ENCODE measurements at places on chromosomes 3 and 15.

- no peak for DNase-seq
Observed at GRCh38 chr3:13939206-13939605, 59.3 kb upstream of the WNT7A start.

- DNase-seq, result no peak
Observed at GRCh38 chr3:15289661-15290060, 42.7 kb downstream of the SH3BP5 start.

GRCh38 chr15:26941489-26941888 lies 29.5 kb upstream of the GABRG3 start:
- DNase-seq, result no peak

DNA sequence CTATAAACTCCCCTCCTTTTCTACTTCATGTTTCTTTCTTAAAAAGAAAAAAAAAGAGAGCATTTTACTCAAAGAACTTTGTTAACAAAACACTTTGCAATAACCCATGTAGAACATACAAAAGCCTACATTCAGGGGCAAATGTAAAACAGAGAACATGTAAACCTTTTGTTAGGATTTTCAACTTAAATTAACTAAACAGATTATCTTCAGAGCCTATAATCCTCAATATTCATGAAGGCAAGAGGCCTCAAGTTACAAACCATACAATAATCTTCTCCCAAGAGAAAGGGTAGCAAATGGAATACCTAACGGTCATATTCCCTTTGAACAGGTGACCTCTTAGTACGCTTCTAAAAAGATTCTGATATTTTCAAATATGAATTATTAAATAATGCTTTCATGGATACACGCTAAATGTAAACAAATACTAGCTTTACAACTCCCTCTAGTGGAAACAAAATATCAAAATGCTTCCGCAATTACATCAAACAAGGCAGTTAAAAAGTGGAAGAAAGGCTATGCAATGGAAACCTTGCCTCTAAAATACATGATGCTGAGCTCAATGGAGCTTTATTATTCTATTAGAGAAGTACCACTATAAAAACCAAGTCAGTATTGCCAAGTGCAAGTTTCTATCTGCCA lies 9.9 kb downstream of the CEP152 start:
- peak; percentile 43 for DNase-seq

GRCh38 chr3:69378112-69378802 lies 7.6 kb downstream of the FRMD4B start:
- DNase-seq, result no peak

- DNase-seq, result no peak
Observed at GRCh38 chr15:88838667-88839066, 35.4 kb downstream of the ACAN start.

GRCh38 chr3:48697952-48698351 lies 12.2 kb upstream of the NCKIPSD start:
- DNase-seq, result no peak

DNA sequence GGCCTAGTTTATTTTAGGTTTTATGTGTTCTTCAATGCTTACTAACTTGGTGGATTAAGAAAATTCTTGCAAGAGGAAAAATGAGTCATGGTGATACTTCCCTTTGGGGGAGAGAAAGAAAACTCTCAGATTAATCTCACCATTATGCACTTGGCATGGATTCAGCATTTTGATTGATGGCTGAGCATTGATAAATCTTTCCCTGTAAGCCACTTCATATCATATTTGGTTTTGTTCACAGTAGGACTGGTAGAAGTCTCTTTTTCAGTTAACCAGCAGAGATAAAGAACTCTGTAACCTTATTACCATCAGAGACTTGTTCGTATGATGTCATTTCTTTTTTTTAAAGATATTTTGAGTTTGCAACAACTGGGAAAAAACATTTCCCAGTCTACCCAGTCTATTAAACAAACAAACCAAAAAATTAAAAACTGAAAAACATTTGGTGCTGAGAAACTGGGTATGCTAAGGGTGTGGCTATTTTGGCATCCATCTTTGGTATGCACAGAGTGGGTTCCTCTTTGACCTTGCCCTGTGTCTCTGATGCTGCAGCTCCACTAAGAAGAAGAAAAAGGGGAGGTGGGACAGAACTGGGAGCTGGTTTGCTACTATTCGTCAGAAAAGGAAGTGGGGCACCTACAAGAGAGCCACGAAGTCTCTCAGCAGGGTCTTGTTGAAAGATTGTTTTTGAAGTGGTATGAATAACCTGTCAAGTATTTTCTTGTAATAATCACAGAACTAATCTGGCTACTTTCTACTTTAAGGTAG lies 17.2 kb downstream of the TMOD3 start:
- DNase-seq, result peak; percentile 89

- DNase-seq, result peak; percentile 13
Observed at GRCh38 chr15:69757186-69757585, 304.6 kb downstream of the RPLP1 start.

DNA sequence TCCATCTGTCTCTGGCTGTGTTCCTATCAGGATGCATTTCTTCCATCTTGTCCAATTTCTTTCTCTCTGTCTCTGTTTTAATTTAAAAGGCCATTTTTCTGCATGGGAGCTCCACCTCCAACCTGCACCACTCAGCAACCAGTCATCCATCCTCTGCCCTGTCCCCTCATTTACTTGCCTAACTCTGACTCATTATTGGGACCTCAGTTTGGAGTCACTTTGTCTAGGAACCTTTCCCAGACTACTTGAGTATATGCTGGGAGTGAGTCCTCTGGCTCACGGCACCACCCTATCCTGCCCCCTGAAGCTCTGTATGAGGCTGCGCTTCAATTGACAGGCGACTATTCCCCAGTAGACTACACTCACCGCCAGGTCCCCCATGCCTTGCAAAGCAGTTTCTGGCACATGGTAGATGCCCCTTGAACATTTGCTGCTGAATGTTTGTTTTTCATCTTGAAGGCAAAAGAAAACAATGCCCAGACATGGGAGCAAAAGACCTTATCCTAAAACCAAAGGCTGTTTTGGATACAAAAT lies 513.3 kb upstream of the CFAP20DC start:
- DNase-seq, result peak; percentile 57

GRCh38 chr15:80154336-80154735 lies 1.5 kb downstream of the FAH start:
- no peak for DNase-seq

GRCh38 chr15:58063614-58064013 lies 1.9 kb downstream of the ALDH1A2 start:
- no peak for DNase-seq

- no peak for DNase-seq
Observed at GRCh38 chr15:69400850-69401249, 13.3 kb upstream of the KIF23 start.

DNA sequence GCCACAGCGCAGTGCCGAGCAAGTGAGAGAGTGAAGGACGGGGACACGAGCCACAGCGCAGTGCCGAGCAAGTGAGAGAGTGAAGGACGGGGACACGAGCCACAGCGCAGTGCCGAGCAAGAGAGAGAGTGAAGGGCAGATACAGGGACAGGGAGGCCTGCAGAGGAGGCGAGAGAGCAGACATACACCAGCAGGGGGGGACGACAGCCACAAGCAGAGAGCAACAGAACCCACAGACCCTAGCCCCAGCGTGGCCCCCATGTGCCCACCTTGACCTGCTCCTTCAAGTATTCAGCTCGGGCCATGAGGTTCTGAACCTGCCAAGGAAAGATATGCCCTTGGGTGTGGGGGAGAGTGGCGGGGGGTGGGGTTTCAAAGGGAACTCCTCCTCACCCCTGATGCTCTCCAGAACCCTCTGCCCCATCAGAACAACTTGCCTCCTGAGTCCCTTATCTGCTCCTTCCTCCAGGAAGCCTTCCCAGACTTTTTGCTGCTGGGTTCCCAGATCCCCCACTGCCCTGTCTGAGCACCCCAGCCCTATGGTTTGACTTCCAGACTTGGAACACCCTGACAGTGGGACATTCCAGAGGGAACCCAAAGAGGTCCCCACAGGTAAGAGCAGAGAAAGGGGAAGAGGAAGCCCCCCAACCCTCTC lies 5.3 kb downstream of the ULK3 start:
- no peak for DNase-seq

DNA sequence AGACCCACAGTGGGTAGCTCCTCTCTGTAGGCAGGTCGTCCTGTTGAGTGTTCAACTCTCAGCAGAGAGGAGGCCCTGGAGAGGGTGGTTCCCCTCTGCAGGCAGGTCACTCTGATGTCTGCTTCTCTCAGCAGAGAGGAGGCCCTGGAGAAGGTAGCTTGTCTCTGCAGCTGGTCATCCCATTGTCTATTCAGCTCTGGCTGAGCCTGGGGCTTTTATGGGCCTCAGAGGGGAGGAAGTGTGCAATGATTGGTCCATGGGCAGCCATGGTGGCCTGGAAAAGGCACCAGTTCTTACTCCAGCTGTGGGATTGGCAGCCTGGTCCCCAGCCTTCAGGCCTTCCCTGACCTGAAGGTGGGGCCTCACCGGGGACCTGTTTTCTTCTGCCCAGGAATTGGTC lies 52.9 kb downstream of the PPCDC start:
- DNase-seq, result no peak

GRCh38 chr3:39141171-39141995 lies 12.0 kb downstream of the CSRNP1 start:
- peak; percentile 91 for DNase-seq

- peak; percentile 86 for DNase-seq
Observed at GRCh38 chr3:134320749-134321148, 53.5 kb downstream of the AMOTL2 start.

DNA sequence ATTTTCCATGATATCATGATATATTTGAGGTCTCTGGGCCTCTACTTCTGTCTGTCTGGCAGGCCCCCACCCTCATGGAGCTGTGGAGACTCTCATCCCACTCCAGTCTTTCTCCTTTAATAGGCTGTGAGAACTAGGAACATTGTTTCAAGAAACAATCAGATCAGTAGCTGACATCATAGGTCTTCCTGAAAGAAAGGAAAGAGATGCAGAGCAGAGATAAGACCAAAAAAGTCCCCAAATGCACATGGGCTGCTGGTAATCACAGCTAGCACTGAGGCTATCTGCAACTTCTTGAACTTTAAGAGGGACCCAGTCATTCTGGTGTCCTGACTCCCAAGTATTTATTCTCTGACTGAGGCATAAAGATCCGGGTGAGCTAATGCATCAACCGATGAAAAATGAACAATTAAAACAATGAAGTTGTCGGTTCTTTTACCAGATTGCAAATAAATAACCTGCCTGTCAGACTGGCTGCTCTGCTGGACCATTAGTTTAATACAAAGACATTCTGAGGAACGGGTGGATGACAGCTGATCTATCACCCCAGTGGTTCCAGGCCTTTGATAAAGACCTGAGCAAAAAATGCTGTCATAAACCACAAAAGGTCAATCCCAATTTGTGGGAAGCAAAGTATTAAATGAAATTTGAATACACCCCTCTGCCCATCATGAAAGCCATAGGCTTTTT lies 780.8 kb upstream of the GOLIM4 start:
- no peak for DNase-seq

DNA sequence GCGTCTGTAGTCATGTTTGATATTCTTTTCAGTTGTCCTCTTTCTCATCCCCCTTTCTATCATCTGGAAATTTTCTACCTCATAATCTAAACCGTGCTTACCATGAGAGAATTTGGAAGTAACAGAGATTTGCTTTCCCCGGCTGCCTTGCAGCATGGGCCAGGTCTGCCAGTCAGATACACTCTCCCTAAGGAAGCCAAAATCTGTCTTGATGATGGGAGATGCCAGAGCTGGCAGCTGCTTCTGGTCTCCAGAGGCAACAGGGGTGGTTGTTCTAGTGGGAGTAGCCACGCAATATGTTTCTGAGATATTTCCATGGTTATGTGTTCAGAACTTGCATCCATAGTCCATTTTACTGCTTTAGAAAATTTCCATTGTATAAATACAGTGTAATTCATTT lies 218.9 kb upstream of the RORA start:
- no peak for DNase-seq

DNA sequence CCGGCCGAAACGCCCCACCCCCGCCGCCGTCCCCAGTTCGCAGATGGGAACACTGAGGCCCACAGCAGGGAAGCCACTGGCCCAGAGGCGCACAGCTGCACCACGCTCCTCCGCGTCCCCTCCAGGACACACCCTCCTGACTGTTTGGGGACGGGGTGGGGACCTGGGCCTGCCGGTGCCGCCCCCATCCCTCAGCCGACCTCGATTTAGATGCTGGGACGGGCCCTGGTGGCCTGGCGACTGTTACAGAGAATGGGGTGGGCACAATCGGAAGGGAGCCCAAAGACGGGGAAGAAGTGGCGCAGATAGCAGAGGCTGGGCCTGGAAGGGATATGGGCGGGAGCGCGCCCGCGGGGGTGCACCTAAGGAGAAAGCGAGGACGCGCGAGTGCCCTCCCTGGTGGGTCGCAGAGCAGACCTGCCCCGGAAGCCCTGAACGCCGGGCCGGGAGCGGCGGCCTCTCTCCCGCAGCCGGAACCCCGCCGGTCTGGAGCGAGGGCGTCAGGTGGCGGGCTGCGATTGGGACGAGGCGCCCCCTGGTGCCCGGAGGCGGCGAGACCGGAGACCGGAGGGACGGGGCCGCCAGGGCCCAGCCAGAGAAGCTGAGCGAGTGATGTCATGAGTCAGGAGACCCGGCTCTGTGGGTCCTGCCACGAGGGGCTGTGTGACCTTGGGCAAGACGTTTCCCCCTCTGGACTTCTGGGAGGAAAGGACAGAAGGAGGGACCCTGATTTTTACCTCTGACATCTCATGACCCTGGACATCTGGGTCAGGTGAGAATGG lies 78.4 kb downstream of the IQSEC1 start:
- peak; percentile 76 for DNase-seq

GRCh38 chr15:67148196-67148701 lies 82.8 kb downstream of the SMAD3 start:
- peak; percentile 86 for DNase-seq

DNA sequence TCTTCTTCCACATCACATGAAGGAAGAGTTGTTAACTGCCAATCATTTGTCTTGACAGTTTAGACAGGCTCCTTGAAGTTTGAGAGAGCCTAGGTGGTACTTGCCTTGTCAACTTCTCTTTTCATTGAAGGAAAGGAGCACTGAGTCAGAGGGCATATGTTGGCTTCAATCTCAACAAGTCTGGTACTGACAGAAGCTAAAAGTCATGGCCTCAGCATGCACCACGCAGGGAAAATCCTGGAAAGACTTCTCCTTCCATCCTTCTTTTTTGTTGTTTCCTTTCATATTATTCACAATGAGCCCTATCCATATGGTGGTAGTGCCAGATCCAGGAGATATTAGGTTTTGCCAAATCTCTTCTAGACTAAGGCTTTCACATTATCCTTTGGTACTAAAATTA lies 1272.5 kb downstream of the ROBO1 start:
- no peak for DNase-seq

GRCh38 chr3:88810455-88810854 lies 297.0 kb upstream of the EPHA3 start:
- DNase-seq, result peak; percentile 66

DNA sequence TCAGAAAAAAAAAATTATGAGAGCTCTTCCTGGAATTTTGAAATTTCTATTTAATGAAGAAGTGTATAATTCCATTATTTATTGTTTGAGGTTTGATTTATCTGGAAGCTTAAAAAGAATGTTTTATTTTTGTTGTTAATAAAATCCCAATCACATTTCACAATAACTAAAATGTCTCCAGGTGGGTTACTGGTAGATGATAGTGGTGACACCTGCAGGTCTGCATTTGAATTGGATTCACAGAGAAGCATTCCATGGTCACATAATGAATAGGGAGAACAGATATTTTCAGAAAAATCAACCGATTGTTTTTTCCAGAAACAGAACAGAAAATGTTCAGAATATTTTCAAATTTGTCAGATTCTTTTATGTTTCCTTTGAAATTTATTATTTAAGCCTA lies 48.3 kb downstream of the ASB7 start:
- peak; percentile 18 for DNase-seq
